ENCODE measurements at places on chromosomes 11 and 22.

DNA sequence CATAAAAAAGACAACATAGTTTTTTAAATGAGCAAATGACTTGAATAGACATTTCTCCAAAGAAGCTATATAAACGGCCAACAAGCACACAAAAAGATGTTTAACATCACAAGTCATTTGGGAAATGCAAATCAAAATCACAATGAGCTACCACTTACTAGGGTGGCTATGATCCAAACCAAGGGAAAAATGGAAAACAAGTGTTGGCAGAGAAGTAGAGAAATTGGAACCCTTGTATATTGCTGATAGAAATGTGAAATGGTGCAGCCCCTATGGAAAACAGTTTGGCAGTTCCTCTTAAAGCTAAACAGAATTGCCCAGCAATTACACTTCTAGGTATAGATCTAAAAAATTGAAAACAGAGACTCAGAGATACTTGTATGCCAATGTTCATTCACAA is 29.0 kb downstream of the PAMR1 start:
- no peak for DNase-seq

DNA sequence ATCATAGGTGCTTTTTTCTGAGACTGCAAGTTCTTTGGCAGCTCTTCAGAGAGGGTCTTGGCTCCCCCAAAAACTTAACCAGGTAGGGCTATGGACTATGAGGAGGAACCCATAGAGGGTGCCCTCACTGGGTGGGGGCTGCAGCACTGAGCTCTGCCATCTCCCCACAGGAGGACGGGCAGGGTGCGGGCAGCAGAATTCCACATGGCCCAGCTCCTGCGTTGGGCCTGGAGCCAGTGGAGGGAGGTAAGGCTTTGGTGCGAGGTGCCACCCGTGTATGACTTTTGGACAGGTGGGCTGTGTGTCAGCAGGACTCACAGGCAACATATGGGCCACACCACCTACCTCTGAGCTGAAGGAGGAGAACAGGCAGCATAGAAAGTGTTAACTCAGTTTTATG is 58.4 kb downstream of the PISD start:
- DNase-seq, result no peak

DNA sequence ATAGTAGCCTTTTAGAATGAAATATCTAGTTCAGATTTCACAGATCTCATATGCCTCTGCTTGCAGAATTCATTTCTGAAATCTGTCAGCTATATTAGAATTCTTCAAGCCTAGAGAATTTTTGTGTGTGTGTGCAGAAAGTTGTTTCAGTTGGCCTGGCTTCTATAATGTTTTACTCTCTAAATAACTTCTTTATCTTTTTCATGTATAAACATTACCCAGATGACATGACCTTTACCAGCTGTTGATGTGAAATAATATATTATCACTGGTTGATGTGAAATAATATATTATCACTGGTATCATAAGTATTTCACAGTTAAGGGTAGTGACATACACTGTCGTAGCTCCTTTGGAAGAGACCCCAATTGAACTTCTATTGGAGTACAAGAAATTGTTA is 72.8 kb downstream of the ALX4 start:
- DNase-seq, result no peak

- DNase-seq, result no peak
These were observed at the start of gene TMEM121B for GRCh38 chr22:17121233-17122195. TSS of gene TMEM121B (minus strand) at chr22:17121360. CDS start at chr22:17121127, 233 bp downstream.

GRCh38 chr11:64348383-64349024 is 8.5 kb downstream of the CCDC88B start:
- no peak for DNase-seq

DNA sequence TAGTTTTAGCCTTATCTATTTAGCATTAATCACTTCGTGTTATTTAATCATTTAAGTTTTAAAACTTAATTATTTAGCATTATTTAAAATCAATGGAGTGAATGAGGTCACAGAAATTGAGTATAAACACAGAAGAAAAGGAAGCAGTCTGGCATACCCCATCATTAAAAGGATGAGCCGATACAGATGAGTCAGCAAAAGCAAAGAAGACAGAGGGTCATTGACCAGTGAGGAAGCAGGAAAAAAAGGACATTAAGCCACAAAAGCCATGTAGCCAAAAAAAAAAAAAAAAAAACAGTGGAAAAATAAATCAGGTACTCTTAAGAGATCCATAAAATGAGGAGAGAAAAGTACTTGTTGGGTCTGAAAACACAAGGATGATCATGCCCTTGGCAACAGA is 71.5 kb downstream of the TYR start:
- no peak for DNase-seq

GRCh38 chr11:15870911-15871310 is 485.4 kb downstream of the SOX6 start:
- DNase-seq, result no peak

- DNase-seq, result no peak
These were observed 1335.9 kb downstream of the TBC1D22A start for GRCh38 chr22:48098243-48098920.

- DNase-seq, result no peak
These were observed 2.6 kb downstream of the PLA2G3 start for GRCh38 chr22:31137721-31138120.

- no peak for DNase-seq
These were observed 154.5 kb downstream of the OR4C45 start for GRCh38 chr11:50187220-50187619.

GRCh38 chr22:42365111-42365865 is 66.9 kb downstream of the NFAM1 start:
- no peak for DNase-seq

- DNase-seq, result no peak
These were observed 89.0 kb downstream of the RRAS2 start for GRCh38 chr11:14269692-14270573.

DNA sequence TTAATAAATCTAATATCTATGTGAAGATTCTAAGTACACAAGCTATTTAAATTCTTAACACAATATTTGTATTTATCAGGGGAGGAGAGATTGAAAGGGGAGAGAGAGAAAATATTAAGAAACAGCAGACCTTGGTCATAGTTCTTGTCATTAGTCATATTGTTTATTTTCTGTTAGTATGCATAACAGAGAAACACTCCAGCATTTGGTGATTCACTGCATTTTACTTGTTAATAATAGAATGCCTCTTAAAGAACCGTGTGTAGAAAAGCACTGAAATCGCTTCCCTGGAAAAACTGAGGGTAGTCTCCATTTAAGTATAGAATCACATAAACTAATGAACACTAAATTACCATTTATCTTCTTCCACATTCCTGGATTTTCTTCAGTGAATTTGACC is 122.7 kb upstream of the TRPC6 start:
- no peak for DNase-seq

DNA sequence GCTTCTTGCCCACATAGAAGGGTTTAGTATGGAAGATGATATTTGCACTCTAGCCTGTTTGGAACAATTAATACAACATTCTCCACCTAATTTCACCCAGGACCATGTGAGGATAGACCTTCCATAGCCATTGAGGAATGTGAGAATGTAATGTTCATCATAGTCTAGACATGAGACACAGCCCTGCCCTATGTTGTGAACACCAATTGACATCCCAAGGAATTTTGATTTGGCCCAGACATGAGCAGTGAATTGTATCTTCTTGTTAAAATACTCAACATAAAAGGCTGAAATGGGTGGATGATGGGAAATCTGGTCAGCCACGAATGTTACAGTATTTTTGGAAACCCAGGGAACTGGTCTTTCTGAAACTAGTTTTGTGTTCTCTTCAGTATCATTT is 892.3 kb upstream of the CHORDC1 start:
- DNase-seq, result no peak

DNA sequence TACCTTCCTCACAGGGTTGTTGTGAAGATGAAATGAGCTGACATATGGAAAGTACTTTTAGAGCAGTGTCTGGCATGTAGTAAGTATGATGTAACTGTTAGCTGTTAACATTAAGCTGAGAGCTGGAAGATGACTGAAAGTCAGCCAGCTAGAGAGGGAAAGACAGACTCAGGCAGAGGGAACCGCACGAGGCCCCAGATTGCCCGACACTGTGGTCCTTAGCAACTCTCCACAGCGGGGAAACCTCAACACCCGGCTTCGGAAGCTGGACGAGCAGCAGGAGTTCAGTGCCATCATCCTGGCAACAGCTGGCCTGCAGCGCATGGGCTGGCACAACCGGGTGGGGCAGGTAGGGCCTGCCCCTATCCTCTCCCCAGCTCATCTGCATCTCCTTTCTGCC is 6.5 kb downstream of the HMBS start:
- no peak for DNase-seq

GRCh38 chr11:129815596-129816461 is at the start of gene TMEM45B:
TSS of gene TMEM45B (plus strand) at chr11:129815848. CDS start at chr11:129852483, 36,635 bp downstream.
- no peak for DNase-seq

- no peak for DNase-seq
These were observed 31.7 kb upstream of the CXCR5 start for GRCh38 chr11:118851970-118852369.

- no peak for DNase-seq
These were observed 25.5 kb upstream of the RFPL3 start for GRCh38 chr22:32331918-32332725.

DNA sequence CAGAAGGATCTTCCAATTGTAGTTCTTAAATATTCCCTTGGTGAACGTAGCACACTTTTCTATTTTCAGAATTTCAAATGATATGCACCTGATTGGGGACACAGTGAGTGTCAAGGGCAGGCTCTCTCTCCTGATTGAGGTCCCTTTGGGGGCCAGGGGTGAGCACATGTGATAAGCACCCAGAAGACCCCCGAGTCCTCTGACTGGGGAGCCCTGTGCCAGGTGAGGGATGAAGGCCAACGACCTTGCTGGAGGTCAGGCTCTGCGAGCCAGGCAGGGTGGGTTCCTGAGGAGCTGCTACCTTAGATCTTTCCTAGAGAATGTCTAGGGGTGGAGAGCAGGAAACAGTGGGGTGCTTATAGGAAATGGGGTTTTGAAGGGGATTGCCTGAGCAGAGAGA is 1253.9 kb downstream of the BRD1 start:
- DNase-seq, result no peak

GRCh38 chr11:120625565-120625964 is 114.0 kb downstream of the GRIK4 start:
- DNase-seq, result no peak

DNA sequence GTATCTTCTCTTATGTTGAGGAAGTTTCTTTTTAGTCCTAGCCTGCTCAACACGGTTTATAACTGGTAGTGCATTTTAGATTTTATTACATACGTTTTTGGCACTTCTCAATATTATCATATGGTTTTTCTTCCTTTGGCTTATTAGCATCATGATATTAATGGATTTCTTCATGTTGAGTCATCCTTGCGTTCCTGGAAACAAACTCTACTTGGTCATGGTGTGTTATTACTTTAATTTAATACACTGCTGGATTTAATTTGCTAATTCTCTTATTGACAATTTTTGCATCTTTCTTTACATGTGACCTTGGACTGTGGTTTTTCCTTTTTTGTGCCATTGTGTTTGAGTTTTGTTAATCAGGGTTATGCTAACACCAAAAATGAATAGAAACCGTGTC is 20.5 kb downstream of the IGF2 start:
- no peak for DNase-seq

GRCh38 chr11:113562981-113563461 is 87.8 kb upstream of the DRD2 start:
- DNase-seq, result no peak

DNA sequence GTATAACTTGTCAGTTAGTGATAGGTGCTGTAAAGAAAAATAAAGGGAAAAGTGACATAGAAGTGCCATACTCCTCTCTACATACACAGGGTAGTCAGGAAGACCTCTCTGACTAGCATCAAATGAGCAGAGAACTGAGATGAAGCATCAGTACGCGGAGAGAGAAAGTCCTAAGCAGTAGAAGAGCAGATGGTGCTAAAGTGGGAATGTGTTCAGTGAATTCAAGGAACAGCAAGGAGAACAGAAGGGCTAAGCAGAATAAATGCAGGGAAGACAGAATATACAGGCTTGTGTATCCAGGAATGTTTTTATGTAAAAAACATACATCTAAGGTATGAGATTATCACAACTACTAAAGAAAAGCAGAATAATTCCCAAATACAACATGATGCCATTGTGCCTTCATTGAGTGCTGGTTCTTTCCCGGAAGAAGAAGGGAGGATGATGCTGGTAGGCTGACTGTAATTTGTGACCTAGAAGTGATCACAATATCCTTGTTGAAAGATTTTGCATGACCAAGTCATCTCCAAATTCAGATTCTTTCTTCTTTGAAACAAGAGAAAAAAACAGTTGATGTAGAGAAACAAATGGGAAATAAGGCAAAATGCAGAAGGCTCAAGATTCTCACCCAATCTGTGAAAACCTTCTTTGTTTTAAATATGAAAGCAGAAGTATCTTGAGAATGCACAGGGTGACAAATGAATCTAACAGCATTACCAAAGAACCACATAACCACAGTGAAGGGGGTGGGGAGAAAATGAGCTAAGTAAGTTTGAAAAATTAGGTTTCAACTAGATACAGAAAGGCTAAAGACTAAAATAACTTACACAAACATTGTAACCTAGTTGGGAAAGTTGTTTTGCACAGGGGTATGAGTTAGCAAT is 20.5 kb downstream of the MRE11 start:
- no peak for DNase-seq

DNA sequence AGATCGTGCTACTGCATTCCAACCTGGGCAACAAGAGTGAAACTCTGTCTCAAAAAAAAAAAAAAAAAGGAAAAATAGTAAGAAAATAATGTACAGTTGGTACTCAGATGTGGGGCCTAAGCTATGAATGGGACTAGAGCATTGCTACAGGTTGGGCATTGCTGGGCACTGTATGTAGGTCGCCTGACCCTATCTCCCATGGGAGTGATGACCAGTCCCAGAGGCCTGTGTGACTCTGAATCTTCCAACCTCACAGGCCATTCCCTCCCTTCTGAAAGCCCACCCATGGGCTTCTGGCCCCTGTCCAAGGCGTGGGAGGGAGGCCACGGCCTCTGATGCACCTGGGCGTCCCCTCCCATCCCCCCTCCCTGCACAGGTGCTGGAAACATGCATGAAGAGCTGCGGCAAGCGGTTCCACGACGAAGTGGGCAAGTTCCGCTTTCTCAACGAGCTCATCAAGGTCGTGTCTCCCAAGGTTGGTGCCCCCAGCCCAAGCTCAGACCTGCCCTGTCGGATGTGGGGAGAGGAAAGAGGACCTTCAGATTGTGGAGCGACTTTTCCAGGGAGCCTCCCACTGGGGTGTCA is 9.5 kb downstream of the GGA1 start:
- DNase-seq, result no peak

- no peak for DNase-seq
These were observed 135.1 kb downstream of the SPATA19 start for GRCh38 chr11:133710241-133710640.
